Activated naive CD4-positive, alpha-beta T cell (primary cell): ENCODE measurements at places on chromosomes 6 and 20.

- no peak for DNase-seq
Measured at GRCh38 chr6:53282234-53282633, 66.5 kb downstream of the ELOVL5 start.

- no peak for DNase-seq
Measured at GRCh38 chr6:126812010-126812409, 306.5 kb upstream of the RSPO3 start.

DNA sequence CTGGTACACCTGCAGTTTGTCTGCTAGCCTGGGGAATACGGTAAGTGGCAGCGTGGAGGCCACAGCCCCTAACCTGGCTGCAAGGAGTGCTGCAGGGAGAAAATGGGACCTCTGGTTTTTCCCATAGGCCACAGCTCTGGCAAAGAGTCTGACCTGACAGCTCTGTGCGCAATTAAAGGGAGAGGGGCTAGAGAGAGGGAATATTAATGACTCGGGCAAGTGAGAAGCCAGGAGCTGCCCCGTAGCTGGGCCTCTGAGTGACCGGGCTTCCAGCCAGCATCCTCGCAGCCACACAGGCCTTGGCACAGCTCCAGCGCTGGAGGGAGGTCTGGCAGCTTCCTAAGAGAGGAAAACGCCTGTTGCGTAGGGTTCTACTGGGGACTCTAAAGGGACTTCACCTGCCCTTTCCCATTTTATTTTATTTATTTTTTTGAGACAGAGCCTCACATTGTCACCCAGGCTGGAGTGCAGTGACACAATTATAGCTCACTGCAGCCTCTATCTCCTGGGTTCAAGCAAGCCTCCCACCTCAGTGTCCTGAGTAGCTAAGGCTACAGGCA is 18.2 kb upstream of the OCSTAMP start:
- no peak for DNase-seq

DNA sequence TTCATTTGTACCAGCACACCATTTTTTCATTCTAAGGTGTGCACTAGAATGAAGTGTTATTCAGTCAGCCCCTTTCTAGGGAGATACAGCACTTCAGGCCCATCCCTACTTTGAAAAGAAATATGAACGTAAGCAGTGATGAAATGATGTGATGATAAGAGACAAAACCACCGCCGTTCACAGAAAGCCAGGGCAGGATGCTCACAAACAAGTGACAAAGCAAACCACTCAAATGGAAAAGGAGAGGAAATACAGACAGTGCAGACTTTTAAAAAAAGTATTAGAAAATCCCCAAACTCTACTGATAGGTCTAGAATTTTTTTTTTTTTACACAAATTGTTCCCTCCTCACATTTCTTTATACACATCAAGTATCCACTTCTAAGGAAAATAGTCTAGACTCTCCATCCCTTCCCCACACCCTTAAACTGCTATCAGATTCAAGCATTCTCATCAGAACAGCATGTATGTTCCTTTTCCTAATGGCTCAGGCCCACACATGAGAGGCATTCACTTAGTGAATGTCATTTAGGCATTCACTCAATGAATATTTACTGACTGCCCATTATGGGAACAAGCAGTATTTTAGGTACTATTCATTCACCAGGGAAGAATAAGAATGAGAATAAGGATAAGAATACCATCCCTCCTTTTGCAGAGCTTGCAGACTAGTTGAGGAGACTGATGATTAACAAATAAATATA is 243.5 kb downstream of the GMPR start:
- DNase-seq: no peak

DNA sequence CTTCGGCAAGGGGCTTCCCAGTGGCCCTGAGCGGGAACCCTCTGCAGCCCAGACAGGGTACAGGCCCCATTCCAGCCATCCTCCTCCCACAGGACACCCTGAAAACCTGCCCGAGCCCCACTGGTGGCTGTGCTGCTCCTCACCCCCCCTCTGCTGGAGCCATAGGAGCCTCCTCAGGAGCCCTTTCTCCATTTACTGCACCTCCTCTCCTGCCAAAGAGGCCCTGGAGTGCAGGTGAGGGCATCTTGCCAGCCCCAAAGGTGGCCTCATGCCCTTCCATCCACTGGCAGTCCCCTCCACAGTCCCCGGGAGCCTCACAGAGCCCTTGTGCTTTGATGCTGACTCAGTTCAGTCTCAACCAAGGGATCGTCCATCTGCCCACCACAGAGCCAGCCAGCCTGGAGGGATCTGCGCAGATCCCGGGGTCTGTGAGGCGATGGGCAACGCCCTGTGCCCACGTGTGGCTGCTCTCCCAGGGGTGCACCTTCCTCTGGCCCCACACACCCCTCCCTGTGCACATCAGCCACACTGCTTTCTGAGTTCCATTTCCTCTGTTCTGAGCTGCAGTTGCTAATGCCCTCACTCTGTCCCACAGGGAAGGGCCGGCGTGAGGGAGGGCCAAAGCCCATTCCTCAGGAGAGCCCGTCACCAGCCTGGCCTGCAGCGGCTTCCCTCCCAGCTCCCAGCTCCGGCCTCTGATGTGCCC is 228.5 kb downstream of the DLL1 start:
- DNase-seq: no peak
